ENCODE measurements at places on chromosomes 16 and 17.

DNA sequence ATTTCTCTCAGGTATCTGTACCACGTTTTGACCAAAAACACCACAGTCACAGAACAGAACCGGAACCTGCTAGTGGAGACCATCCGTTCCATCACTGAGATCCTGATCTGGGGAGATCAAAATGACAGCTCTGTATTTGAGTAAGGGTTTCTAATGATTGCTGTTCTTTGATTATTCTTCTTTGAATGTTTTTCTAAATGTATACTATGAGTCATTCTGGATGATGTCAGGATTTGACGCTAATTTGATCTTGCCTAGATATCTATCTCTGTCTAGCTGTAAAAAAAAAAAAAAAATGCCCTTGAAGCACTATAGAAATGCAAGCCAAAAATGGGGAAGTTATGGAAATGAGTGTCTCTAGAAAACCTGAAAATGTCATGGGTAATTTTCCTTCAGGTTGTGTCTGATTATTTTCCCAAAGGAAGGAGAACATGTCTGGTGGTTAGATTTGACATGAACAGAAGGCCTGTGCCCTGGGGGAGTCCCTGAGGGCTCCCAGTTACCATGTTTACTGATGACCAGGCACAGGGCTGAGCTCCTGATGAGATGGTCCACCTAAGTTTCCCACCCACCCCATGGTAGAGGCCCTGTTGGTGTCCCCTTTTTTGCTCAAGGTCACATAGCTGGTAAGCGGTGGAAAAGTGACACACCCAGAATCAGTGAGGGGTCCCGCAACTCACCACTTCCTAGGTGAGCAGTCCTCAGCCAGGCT lies 13.6 kb downstream of the CLEC16A start:
- no peak for DNase-seq

GRCh38 chr16:87368029-87368770 lies 15.4 kb downstream of the FBXO31 start:
- DNase-seq = no peak

- DNase-seq = no peak
Measured at GRCh38 chr17:73890831-73891405, 246.7 kb upstream of the SDK2 start.

GRCh38 chr17:61980535-61980934 lies 52.8 kb upstream of the INTS2 start:
- no peak for DNase-seq

GRCh38 chr17:67018471-67019434 lies 25.6 kb upstream of the CACNG1 start:
- no peak for DNase-seq

- DNase-seq = no peak
Measured at GRCh38 chr17:61812747-61813146, 50.6 kb downstream of the BRIP1 start.

DNA sequence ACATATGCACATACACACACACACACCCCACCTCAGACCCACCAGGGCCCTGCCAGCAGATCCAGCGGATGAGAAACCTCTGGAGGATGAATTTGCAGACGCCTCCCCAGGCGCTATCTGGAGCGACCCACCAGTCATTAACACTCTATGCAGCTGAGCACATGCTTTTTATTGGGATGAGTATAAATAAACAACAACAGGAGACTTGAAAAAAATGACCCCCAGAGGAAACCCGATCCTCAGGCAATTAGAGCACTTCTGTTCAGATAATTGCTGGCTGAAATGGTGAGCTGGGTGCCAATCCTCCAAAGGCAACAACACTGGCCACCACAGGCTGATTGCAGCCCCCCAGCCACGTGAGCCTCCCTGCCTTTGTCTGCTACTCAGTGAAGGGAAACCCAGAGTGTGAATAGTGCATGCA lies 32.9 kb downstream of the DYNLRB2 start:
- DNase-seq = peak; percentile 55

DNA sequence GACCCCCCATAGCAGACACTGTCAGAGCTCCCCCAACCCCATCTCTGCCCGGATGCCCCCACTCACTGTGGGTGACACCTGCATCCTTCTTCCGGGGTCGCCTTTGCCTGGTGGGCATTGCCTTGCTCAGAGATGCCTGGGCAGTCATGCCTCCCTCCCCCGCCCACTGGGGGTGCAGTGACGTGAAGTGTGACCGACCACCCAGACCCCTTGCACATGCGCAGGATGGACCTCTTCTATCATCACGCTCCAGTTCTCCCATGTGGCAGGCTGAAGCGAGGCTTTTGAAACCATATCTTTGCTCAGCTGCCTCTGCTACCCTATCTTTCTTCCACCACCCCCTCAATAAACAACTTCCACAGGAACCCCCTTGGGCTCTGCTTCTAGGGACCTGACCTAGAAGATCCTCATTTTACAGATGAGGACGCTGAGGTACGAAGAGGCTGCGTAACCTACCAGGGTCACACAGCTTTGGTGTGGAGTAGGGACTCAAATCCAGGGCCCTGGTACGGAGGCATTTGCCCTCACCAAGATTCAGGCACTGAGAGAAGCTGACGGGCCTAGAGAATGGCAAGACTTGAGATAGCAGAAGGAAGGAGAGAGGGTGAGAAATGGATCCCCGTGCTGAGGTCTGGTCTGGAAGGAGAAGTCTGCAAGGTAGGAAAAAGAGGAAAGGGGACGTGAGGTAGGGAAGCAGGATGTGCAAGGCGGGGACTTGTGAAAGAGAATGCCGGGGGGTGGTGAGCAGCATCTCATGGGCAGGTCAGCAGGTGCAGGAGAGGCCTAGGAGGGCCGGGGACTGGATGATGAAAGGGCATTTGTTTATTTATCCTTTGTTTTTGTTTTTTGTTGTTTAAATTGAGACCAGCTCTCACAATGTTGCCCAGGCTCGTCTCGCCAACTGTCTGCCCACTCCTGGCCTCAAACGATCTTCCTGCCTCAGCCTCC lies 14.4 kb downstream of the NLRC5 start:
- DNase-seq = peak; percentile 44

- DNase-seq = peak; percentile 66
Measured at GRCh38 chr17:63082952-63083351, 116.9 kb downstream of the TANC2 start.

DNA sequence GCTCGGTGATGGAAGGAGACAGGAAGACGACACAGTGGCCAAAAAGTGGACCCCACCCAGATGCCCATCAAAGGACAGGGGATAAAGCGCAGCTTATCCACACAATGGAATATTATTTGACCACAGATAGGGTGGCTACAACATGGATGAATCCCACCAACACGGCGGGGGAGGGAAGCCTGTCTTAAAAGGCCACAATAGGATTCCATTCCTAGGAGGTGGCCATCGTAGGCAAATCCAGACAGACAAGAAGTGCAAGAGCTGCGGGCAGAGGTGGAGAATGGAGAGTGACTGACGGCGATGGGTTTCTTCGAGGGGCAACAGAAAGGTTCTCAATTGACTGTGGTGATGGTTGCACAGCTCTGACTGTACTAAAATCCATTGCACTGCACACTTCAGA lies 16.0 kb downstream of the SLC38A8 start:
- no peak for DNase-seq

DNA sequence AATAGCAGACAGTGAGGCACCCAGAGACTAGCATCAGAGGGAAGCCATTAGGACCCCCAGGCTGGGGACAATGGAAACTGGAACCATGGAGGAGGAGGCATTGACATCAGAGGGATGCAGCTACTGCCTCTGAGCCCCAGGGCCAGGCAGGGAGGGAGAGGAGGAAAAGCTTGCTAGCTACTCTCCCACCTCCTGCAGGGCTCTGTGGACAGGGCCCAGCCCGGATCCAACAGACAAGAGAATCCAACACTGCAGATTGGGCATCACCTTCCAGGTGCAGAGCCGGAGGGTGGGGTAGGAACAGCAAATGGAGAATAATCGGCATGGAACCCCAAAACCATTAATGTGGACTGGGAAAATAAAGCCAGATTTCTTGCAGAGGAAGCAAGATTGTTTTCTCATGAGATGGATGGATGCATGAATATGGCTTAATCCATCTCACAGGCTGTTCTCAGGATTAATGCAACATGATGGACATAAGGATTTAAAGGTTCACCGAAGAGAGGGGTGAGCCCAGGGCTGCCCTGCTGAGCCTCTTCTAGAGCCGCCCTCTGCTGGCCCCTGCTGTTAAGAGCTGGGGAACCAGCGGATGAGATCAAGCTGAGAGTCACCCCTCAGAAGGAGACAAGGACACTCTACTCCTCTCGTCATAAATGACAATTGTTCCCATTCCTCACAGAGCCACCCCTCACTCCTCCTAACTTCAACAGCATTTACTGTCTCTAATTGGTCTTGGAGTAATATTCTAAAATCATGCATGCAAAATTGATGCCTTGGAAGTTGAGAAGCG lies 48.8 kb downstream of the DNAH3 start:
- DNase-seq = peak; percentile 59

- DNase-seq = peak; percentile 13
Measured at GRCh38 chr17:57715981-57716380, 29.1 kb downstream of the CCDC182 start.

DNA sequence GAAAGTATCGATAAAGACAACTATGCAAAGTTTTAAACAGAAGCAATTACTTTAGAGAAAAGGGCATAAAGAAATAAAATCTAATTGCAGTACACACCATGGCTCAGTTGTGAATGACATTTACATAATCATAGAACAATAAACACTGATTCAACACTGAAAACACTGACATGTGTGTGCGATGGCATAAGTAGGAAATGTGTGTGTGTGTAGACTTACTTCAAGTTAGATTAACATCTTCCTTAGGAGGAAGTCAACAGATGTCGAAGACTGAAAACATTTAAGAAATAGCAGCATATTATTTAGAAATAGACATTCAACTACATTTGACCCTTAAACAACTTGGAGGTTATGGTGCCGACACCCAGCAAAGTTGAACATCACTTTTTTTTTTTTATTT lies 172.4 kb downstream of the STX8 start:
- no peak for DNase-seq

- DNase-seq = peak; percentile 96
Measured at GRCh38 chr17:37490638-37491614, 1.2 kb downstream of the DUSP14 start.

- DNase-seq = no peak
Measured at GRCh38 chr17:74779948-74780400, 3.8 kb upstream of the NAT9 start.

DNA sequence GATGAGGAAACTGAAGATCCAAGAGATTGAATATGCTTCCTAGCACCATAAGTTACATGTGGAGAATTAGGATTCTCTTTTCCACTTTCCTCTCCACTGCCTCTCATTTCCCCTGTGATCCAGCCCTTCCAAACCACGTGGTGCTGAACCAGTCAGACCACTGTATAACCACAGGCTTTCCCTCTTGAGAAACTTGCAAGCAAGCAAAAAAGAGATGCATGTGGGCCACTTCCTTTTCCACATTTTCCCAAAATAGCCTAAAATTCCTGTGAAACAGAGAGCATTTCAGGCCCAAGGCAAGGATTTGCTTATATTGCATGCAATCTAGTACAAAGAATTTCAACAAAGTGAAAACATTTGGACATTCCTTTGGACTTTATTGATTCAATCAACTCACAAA lies 59.3 kb upstream of the KSR1 start:
- DNase-seq = peak; percentile 60

- no peak for DNase-seq
Measured at GRCh38 chr16:57906382-57907316, 64.3 kb downstream of the CNGB1 start.

DNA sequence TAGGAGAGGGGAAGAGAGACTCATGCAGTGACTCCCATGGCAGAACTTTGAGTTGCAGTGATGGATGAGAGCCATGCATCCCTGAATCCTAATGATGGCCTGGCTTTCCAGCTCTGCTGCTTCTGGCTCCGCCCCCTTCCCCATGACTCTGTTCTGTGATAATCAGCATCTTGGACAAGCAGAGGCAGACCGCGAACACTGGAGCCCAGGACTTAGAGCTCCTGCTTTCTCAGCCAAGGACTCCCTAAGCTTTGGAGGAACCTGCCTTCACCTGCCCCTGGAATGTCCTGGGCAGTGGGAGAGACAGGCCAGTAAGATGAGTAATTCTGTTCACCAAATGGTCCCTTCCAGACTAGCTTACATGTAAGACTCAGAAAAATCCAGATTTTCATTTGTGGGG lies 12.5 kb downstream of the CCDC92B start:
- peak; percentile 80 for DNase-seq

GRCh38 chr16:68238029-68238345 lies 2.1 kb upstream of the ESRP2 start:
- no peak for DNase-seq

DNA sequence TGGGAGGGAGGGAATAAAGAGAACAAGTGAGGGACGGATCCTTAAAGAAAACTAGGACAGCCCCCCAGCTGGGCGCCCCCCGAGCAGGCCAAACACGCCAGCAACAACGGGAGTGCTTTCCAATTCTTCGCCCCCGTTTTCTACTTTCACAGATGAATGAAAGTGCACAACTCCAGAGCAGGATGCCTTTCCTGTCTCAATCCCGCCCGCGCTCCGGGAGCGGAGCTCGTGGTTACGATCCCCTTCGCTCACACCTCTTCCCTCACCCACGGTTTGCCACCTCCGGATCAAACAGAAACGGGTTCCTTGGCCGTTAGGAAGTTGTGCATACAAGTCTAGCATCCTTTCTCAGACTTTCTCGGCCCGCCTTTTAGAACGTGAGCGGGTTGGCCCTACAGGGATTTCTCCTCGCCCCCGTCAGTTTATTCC lies 680 bp downstream of the SKA2 start:
- DNase-seq = peak; percentile 83

- no peak for DNase-seq
Measured at GRCh38 chr17:20262226-20263114, 204.9 kb downstream of the LGALS9B start.

DNA sequence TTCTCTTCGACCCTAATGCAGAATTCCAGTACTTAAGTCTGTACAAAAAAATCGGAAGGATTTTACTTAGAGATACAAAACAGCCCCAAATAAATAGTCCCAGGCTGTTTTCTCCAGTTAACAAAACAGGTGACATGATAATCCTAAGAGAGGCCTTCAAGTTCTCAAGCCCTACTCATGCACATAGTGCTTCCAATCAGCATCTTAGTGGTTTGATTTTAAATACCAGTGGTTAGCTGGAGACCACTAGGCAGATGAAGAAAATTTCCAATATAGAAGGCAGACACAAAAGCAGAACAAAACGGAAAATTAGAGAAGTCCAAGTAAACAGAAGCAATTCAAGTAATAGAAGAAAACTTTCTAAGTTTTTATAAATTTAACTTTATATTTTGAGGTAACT lies 5.2 kb upstream of the OR4D2 start:
- DNase-seq = no peak

GRCh38 chr16:89921131-89921701 lies 1.9 kb upstream of the TUBB3 start:
- DNase-seq = peak; percentile 66

DNA sequence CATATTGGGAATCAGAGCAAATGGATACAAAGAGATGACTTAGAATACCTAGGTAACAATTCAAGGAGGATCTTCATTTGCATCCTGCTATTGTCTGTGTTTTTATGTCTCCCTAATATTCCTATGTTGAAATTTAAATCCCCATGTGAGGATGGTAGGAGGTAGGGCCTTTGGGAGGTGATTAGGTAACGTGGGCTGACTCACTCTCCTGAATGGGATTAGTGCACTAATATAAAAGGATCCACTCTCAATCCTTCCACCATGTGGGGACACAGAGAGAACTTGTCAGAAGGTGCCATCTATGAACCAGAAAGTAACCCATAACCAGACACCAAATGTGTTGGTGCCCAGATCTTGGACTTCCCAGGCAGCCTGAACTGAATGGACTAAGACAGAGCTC lies 83.4 kb downstream of the CDH8 start:
- no peak for DNase-seq

- DNase-seq = no peak
Measured at GRCh38 chr17:47257651-47258339, 4.2 kb downstream of the ITGB3 start.

Data from islet precursor cell (in vitro differentiated cells).